ENCODE measurements at places on chromosomes 12 and 14.

DNA sequence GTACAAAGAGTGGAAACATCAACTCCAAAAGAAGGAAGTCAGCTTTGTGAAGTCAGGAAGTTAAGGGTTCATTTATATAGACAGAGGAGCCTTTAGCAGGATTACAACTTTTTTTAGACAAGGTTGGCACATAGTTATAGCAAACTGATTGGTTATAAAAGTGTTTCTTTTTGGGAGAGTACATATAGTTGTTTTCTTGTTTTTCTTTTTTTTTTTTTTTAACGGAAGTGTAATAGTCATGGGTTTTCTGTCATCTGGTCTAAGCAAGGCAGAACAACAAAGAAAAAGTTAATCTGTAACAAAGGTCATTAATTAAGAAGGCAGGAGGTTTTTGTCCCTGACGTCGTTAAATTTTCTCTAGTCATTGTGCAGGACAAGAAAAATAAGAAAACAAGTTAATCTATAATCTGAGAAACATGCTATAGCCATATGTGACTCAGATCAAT lies 13.0 kb upstream of the MFAP5 start:
- DNase-seq: no peak

- DNase-seq: peak; percentile 38
Observed at GRCh38 chr14:22882529-22883172, 371 bp upstream of the REM2 start.

GRCh38 chr14:92103363-92103989 lies 2.9 kb downstream of the ATXN3 start:
- DNase-seq: no peak

- no peak for DNase-seq
Observed at GRCh38 chr12:1793426-1794210, 26.7 kb upstream of the LRTM2 start.

DNA sequence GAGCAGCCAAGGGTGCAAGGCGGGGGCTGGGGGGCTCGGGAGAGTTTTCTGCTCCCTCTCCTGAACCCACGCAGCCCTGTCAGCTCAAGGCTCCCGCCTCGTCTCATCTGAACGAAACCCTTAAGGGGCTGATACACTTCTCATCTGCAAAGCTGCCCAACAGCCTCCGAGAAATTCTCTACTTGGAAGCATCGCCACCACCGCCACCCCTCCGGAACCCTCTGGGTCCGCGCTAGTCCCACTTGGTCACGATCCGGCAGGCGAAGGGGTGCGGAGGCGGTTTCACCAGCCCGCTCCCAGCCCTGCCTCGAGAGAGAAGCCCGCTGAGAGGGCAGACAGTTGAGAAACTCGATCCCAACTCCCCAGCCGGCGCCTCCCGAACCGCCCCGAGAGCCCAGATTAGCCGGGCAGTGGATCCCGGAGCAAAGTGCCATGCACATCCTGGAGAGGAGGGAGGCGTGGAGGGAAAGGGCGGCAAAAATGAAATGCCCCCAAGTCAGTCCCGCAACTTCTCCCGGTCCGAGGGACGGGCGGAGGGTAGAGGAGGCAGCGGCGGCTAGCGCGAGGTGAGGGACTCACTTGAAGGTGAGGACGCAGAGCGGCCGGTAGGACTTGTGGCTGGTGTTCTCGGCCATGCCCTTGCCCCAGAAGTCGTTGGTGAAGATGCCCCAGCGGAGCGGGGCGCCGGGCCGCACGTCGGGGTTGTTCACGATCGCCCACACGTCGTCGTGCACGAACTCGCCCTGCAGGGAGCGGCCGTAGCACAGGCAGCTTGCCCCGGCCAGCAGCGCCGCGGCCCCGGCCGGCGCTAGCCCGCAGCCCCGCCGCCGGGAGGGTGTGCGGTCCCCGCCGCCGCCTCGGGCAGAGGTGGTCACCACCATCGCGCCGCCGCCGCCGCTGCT lies 620 bp downstream of the TMTC1 start:
- peak; percentile 49 for DNase-seq

DNA sequence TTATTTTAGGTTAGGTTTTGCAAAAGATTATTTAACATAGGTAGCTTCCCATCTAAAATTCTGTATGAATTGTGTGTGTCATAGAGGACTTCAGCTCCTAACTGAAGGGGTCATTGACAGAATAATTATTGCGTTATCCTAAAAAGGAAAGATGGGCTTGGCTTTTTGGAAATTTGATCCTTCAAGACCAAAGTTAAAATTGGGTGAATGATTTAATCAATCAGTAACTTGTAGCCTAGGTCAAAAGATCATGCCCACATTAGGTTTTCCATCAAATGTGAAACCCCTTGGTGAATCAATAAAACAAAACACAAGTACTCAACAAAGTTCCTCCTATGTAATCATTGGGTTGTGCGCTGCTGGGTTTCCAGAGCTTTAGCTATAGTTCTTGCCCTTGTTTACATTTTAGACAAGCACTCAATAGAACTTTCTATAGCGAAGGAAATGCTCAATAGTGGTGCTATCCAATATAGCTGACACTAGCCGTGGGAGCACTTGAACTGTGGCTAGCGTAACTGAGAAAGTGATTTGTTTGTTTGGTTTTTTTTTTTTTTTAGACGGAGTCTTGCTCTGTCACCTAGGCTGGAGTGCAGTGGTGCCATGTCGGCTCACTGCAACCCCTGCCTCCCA lies 37.6 kb upstream of the ARHGAP5 start:
- no peak for DNase-seq

- no peak for DNase-seq
Observed at GRCh38 chr12:69171881-69172280, 67.5 kb upstream of the CPSF6 start.

DNA sequence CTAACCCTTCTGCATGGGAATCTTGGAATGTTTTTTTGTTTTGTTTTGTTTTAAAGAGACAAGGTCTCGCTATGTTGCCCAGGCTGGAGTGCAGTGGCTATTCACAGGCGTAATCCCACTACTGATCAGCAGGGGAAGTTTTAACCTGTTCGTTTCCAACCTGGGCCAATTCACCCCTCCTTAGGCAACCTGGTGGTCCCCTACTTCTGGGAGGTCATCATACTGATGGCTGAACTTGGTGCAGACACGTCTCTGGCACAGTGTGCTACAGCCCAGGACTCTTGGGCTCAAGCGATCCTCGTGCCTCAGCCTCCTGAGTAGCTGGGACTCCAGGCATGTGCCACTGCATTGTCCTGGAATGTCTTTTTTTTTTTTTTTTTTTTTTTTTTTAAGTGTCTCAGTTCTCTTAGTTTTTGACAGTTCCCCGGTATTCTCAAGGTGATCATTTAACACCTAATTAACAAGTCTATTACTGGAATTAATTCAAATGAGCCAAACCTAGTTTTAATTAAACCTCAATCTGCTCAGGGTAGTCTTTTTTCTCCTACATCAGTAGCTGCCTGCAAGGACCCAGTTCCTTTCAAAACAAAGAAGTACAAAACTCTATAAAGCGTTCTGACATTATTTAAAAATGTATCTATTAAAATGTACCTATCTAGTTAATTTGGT lies 49.0 kb upstream of the ISM2 start:
- DNase-seq: no peak

DNA sequence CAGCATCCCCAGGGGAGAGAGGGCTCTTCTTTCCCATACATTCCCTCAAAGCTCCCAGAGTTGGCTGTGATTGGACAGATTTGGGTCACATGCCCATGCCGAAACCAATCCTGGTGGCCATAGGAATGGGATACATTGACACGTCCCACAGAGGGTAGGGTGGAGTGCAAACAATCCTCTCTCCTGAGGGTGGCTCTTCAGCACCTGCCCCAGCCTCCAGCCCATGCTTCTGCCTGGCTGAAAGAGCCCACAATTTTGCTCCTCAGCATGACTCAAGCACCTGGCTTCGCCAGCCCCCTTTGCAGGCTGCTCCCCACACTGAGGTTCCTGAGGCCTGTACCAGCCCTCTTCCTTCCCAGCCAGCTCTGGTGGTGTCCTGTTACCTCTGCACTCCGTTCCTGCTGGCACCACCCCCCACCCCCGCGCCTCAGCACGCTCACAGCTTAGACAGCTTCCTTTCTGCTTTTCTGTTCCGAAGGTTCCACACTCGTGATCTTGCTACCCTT lies 71.7 kb downstream of the CCDC92 start:
- no peak for DNase-seq

DNA sequence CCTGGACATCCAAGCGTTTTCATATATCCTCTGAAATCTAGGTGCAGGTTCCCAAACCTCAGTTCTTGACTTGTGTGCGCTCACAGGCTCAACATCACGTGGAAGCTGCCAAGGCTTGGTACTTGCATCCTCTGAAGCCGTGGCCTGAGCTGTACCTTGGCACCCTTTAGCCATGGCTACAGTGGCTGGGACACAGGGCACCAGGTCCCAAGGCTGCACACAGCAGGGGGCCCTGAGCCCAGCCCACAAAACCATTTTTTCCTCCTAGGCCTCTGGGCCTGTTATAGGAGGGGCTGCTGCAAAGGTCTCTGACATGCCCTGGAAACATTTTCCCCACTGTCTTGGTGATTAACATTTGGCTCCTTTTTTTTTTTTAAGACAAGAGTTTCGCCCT lies 11.6 kb upstream of the FAM177A1 start:
- no peak for DNase-seq

- DNase-seq: peak; percentile 65
Observed at GRCh38 chr12:101670007-101670671, 27.3 kb upstream of the CHPT1 start.

GRCh38 chr12:131882804-131883520 lies 11.5 kb upstream of the ULK1 start:
- DNase-seq: peak; percentile 14

DNA sequence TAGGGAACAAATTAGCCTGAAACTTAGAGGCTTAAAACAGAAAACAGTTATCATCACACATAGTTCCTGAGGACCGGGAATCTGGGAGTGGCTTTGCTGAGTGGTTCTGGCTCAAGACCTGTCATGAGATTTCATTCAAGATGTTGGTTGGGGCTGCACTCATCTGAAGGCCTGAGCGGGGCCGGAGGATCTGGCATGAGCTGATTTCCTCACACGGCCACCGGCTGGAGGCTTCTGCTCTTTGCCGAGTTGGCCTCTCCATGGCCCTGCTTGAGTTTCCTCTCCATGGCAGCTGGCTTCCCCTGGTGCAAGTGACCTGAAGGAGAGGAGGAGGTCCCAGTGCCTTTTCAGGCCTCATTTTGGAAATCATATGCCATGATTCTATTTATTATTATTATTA lies 128.1 kb downstream of the PAPOLA start:
- no peak for DNase-seq

- no peak for DNase-seq
Observed at GRCh38 chr12:77923882-77924281, 93.2 kb downstream of the NAV3 start.

GRCh38 chr14:59037086-59037485 lies 151.4 kb upstream of the DAAM1 start:
- no peak for DNase-seq

- DNase-seq: no peak
Observed at GRCh38 chr12:118050972-118051910, 9.7 kb downstream of the WSB2 start.

- DNase-seq: no peak
Observed at GRCh38 chr12:82523996-82524395, 162.7 kb upstream of the TMTC2 start.

GRCh38 chr12:82832096-82832495 lies 145.4 kb downstream of the TMTC2 start:
- DNase-seq: no peak

DNA sequence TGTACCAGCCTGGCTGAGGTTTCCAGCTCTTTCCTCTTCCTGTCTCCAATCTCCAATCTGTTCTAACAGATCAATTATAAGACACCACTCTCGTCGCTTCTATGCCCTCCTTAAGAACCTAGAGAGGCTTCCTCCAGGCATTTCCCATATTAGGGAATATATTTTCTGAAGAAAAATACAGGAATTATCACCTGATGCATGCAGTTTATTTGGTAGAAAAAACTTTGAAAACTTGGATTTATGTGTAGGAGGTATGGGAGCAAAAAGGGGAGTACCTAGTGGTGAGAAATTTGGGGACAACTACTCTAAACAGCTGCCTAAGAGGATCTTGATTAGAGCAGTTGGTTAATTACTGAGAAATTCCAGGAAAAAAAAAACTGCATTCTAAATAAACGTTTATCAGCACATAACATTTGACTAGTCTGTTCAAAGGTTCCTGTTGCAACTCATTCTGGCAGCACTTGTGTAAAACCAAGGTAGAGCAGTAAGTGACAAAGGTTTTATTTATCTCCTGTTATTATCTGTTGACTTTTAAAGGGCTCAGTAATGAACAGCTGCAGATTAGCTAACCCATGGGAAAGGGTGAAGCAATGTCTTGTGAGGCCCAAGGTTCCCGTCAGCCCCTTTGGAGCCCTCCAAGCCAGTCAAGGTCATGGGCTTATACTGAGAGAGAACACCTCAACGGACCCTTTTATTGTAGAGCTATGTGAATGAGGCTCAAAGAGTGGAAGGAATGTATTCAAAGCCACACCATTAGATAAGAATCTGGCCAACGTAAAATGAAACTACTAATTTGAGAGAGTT lies 36.4 kb upstream of the NR1H4 start:
- no peak for DNase-seq

GRCh38 chr14:68690089-68690958 lies 102.5 kb downstream of the ZFP36L1 start:
- DNase-seq: no peak

DNA sequence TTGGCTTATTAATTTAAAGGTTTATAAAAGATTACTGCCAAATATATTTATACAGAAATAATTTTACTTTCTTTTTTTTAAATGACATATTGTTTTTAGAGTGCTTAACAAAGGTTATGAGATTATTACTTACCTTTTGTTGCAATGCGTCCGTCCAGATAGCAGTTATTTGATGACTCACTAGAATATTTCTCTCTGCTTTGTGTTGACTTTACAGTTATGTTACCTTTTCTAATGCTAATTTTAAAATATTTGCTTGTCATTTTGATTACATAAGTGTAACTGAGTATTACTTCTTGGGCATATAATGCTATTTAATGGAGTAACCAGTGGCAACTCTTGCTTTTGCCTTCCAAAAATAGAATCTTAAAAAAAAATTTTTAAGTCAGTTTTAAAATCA lies 6.3 kb upstream of the PZP start:
- no peak for DNase-seq

GRCh38 chr12:51752234-51752889 lies 96.2 kb downstream of the FIGNL2 start:
- DNase-seq: peak; percentile 60

- no peak for DNase-seq
Observed at GRCh38 chr12:15651371-15651770, 137.8 kb downstream of the EPS8 start.

- DNase-seq: no peak
Observed at GRCh38 chr12:17829813-17830212, 260.2 kb downstream of the RERGL start.

- no peak for DNase-seq
Observed at GRCh38 chr12:47377414-47378221, 297.9 kb upstream of the AMIGO2 start.

Measured in HEK293T (cell line).